ENCODE measurements at places on chromosomes 7 and 10.

DNA sequence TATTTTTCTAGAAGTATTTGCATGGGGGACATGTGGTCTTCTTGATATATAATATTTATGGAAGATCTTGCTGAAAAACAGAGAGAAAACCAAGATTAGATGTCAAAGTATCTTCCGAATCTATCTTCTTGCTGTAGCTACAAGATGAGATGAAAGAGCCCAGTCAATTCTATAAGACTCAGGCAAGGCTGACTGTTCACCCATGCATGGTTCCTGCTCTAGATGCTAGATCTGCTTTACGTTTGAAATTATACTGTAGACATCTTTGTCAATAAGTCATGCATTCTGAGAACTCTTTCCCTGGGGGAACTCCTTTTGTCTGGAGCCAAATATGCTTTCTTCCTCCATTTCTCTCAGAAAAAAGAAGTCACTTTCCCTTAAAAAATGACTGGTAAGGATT, 1292.0 kb downstream of the XPNPEP1 start:
- no peak for DNase-seq

- no peak for DNase-seq
Measured at GRCh38 chr10:86848747-86849146, 92.3 kb downstream of the BMPR1A start.

GRCh38 chr7:38748056-38748610, 117.0 kb upstream of the AMPH start:
- DNase-seq = no peak

GRCh38 chr10:35089611-35090161, 455 bp downstream of the CUL2 start:
- DNase-seq = no peak

DNA sequence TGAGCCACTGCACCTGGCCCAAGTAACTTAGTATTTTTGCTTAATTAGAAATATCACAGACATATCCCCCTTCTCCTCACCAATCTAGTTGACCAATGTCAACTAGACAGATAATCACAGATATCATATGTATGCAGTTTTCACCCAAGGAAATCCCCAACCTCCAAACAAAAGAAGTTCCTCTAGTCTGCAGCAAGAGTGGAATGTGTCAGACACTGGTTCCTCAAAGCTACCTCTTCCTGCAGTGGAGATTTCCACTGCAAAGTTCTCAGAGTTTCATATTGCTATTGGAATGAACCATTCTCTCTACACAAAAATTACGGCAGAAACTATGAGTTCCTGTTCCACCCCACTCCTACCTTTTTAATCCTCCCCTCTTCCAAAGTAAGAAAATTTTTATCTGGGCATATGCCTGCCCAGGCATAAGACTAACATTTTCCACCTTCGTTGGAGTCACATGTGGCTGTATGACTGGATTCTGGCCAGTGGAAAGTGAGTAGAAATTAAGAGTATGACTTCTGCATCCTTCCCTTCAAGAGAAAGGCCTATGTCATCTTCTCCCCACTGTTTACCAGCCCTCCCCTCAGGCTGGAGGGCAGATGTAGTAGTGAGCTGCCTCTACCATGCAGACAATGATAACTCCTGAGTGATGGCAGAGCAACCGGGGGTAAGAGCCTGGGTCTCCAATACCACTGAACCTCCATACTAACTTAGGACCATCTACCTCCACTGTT, 103.0 kb downstream of the MYOF start:
- no peak for DNase-seq

DNA sequence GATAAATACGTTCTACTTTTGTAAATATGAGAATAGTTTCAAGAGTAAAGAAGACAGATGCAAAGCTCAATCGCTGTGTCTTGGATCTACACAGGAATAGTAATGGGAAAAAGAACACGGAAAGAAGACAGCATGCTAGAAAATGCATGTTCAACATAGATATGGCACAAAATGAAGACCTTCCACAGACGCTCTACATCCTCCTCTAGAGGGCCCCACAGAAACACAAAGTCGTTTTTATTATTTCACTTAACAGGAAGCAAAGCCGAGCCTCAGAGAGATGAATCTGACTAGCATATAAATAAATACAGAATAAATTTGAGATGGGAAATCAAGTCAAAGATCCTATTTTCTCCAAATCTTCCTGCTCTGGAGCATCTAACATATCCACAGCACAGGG, 292.6 kb downstream of the PARD3 start:
- no peak for DNase-seq

- no peak for DNase-seq
Measured at GRCh38 chr7:151060416-151061212, 1.2 kb downstream of the SLC4A2 start.

GRCh38 chr10:100334762-100335161, 4.7 kb upstream of the PKD2L1 start:
- DNase-seq = no peak

GRCh38 chr10:52609071-52609470, 163.5 kb downstream of the MBL2 start:
- no peak for DNase-seq

DNA sequence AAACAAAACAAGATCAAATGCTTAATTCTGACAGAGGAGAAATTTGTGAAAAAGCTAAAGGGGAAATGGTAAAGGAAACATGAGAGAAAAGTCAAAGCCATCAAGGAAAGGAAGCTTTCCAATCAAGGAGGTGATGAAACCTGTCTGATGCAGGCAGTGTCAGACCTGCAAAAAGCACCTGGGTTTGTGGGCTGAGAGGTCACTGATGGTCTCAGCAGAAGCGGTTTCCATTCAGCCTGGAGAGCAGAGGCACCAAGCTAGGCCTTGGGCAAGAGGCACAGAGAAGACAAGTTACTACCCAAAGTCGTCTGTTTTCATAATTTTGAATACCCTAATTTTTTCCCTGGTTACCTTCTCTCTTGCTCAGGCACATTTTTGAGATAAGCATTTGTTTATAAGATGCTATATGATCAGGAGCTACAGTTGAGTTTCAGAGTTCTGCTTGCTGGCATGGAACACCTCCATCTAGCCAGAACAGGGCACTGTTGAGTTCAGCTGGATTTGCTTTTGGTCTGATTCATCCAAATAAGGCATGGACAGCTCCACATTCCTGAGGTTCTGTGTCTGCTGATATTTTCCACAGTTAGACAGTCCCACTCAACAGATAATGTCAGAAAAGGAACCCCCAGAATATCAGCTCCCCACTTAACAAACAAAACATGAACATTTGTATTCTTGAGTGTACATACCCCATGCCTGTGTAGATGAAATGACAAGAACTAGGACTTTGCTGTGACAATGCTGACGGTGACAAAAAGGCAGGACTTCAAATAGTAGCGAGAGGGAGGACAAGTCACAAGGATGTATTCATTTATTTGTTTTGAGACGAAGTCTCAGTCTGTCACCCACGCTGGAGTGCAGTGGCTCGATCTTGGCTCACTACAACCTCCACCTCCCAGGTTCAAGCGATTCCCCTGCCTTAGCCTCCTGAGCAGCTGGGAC, 4.9 kb upstream of the PPIA start:
- DNase-seq = no peak

DNA sequence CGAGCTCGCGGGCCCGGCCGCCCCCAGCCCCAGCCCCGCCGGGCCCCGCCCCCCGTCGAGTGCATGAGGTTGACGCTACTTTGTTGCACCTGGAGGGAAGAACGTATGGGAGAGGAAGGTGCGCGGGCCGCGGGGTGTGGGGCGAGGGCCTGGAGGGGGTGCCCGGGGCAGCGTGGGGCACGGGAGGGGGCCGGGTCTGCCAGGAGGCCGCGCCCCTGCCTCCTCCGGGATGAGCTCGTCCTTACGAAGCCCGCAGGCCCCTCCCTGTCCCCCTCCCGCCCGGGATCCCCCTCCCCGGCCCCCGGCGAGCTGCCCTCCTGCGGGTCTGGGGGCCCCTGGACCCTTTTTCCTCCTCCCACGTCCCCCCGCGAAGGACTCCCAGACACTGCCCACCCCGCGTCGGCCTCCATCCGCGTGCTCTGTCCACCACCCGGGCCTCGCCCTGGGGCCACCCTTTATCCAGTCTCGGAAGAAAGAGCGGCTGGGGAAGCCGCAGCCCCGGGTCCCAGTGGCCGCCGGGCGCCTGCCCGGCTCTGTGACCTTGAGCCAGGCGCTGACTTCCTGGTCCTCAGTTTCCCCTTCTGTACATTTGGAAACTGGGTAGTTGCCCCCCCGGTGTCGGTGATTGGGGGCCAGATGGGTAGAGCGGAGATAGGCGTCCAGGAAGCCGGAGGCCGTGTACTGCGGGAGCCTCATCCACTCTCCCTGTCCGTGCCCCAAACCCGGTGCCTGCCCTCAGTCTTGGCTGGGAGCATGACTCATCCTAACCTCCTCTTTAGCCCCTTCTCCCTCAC, 521 bp downstream of the LIMK1 start:
- DNase-seq = no peak

DNA sequence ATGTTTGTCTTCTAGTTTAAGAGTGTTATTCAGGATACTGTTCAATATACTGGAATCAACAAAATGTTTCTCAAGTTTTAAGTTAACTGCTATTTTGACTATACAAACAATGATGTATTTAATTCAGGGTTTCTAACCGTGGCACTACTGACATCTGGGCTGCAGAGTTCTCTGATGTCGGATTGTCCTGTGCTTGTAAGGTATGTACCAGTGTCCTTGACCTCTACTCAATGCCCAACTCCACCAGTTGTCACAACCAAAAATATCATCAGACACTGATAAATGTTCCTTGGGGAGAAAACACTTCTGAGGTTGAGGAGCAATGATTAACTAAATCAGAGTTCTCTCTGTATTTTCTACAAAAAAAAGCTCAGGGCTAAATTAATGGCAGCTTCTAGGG, 301.5 kb downstream of the PARD3 start:
- no peak for DNase-seq
